ENCODE measurements at places on chromosomes 12 and 14.

- no peak for DNase-seq
Observed at GRCh38 chr12:15545334-15545733, 223.0 kb downstream of the PTPRO start.

DNA sequence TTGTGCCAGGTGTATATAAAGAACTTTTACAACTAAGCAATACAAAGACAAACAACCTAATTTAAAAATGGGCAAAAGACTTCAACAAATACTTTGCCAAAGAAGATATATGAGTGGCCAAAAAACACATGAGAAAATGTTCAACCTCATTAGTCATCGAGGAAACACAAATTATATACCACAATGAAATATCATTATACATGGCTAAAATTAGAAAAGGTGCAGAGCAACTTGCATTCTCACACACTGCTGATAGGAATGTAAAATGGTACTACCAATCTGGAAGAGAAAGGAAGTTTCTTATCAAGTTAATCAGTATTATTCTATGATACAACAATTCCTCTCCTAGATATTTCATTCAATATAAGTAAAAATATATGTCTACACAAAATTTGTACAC lies 131.6 kb upstream of the FRMD6 start:
- DNase-seq: no peak

GRCh38 chr14:81594012-81594411 lies 60.4 kb upstream of the SEL1L start:
- DNase-seq: no peak

GRCh38 chr12:103207936-103208335 lies 250.5 kb downstream of the ASCL1 start:
- DNase-seq: no peak

DNA sequence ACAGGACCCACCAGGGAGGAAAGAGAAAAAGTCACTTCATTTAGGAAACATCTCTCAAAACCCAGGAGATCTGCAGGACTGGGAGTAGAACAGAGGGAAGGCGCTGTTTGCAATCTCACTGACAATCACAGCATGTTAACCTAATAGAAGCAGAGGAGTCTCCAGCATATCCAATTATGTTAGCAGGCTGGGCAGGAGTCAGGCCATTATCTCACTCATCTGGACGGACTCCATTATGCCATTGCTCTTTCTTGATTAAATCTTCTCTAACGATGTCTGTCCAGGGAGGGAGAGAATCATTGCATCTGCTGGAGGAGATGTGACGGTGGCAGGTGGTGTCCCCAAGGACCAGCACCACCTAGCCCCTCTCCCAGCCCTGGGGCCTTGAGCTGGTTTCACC lies 203.8 kb upstream of the SFSWAP start:
- DNase-seq: no peak

DNA sequence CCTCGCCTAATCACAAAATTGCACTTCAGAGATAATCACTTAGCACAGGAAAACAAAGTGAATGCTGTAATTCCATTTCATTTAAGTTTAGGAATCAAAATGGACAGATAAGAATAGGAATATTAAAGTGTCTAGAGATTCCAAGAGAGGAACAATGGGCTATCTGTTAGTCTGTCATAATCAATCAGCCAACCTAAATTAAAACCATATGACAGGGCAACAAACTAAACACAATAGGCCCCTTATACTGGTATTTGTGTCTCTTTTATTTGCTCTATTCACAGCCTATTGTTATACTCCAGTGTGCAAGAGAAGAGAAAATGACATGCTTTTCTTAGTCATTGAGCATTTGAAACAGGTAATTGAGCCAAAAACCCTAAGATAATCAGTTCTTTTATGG lies 259.4 kb downstream of the PRKD1 start:
- no peak for DNase-seq

GRCh38 chr14:25526290-25526689 lies 476.3 kb upstream of the STXBP6 start:
- DNase-seq: no peak

GRCh38 chr14:22391908-22392565 lies 197.0 kb downstream of the DAD1 start:
- DNase-seq: no peak

DNA sequence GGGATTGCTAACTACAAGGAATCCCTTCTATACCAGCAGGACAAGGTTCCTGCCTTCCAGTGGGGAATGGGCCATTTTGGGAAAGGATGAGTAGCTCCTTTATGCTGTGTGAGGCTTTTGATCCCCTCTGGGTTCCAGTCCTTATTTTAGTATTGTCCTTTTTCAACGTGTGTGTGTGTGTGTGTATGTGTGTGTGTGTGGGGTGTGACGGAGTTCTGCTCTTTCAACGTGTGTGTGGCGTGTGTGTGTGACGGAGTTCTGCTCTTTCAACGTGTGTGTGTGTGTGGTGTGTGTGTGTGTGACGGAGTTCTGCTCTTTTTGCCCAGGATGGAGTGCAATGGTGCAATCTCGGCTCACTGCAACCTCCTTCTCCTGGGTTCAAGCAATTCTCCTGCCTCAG lies 27.4 kb downstream of the RAB35 start:
- DNase-seq: no peak

DNA sequence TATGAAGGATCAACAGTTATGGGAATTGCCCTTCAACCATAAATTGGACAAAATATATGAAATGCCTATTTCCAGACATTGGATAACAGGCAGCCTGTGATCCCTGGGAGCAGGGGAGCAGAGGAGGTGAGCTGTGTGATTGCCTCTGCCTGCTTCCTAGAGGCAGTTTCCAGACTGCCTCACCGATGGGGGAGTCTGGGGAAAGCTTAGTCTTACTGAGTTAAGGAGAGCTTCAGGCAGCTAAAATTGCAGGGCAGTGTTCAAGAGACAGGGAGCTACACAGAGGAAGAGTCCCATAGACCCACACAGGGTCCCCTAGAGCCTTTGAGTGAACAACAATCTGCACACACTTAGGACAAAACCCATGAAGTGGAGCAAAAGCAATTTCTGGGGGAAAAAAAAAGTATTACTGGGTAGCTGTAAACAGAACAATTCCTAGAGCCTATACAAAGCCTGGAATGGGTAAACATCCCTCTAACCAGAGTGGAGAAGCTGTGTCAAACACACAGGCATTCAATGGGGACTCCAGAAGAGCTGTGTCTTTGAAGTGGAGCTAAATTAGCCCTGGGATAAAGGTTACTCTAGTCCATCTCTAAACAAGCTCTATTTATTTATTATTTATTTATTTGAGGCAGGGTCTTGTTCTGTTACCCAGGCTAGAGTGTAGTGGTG lies 48.3 kb upstream of the ACTN1 start:
- DNase-seq: no peak

- no peak for DNase-seq
Observed at GRCh38 chr12:49301760-49302159, 6.8 kb downstream of the PRPH start.

- no peak for DNase-seq
Observed at GRCh38 chr14:54785136-54785777, 117.4 kb downstream of the GCH1 start.

- no peak for DNase-seq
Observed at GRCh38 chr14:53792909-53793308, 163.7 kb downstream of the BMP4 start.

Measured in AG09309 (cell line).